ENCODE measurements at places on chromosomes 2 and 18. TPM values are rescaled to one million over a fixed set of nuclear protein-coding genes. Genes with fewer than 3 reads are reported as not detected.

Gene VWC2L
- total RNA-seq: not detected

Gene ASAP2
- 33.3 TPM for total RNA-seq

Gene NXPH2
- total RNA-seq: not detected

Gene TMEM18
- 32.7 TPM for total RNA-seq

Gene CD8B
- total RNA-seq: not detected

Gene KLHL14
- not detected for total RNA-seq

Gene CROCC2
- 1.0 TPM for total RNA-seq

Gene VAMP5
- total RNA-seq: 35.4 TPM

Gene ROCK2
- 57.3 TPM for total RNA-seq

Gene PRPF40A
- 103 TPM for total RNA-seq

Gene ALPP
- under 0.01 TPM for total RNA-seq

Gene UGT1A8
- not detected for total RNA-seq

Gene ATP6V1B1
- 1.7 TPM for total RNA-seq

Gene EEF1B2
- 633 TPM for total RNA-seq

Gene PROKR1
- total RNA-seq: not detected

Gene SLC20A1
- total RNA-seq: 77.5 TPM

Gene CSRNP3
- total RNA-seq: 3.0 TPM

Gene UNC80
- not detected for total RNA-seq

Gene PAX3
- total RNA-seq: not detected

Gene IKZF2
- 15.6 TPM for total RNA-seq

Gene ARHGAP25
- 0.66 TPM for total RNA-seq

Gene ZBTB7C
- not detected for total RNA-seq

Gene LBX2
- total RNA-seq: 6.3 TPM

Gene LRRC30
- total RNA-seq: not detected

Gene NT5C1B
- not detected for total RNA-seq

Gene COLEC11
- total RNA-seq: not detected

Gene TXNDC2
- under 0.01 TPM for total RNA-seq

Gene IL1R1
- total RNA-seq: 105 TPM

Gene PPM1G
- 52.3 TPM for total RNA-seq

Gene TMEFF2
- 2.8 TPM for total RNA-seq

Gene ZNF385B
- total RNA-seq: not detected

Gene POTEJ
- not detected for total RNA-seq

Gene PLEKHM3
- total RNA-seq: 15.6 TPM

Gene IL36B
- total RNA-seq: not detected

Gene DNPEP
- total RNA-seq: 90.3 TPM

Gene TSPYL6
- total RNA-seq: under 0.01 TPM

Gene EML4
- 74.6 TPM for total RNA-seq

Gene TNS1
- 114 TPM for total RNA-seq

Gene ADD2
- not detected for total RNA-seq

Gene NOSTRIN
- total RNA-seq: 0.33 TPM

Gene ADCYAP1
- total RNA-seq: not detected

Gene TUBB8B
- not detected for total RNA-seq

Gene CTLA4
- total RNA-seq: not detected

Gene PELI1
- total RNA-seq: 6.6 TPM

Gene DYNAP
- total RNA-seq: not detected

Gene RBKS
- 2.5 TPM for total RNA-seq

Gene SLC8A1
- total RNA-seq: 80.3 TPM

Gene DSC1
- not detected for total RNA-seq

Gene EVX2
- total RNA-seq: not detected

Gene DSG4
- total RNA-seq: not detected

Gene GALR1
- not detected for total RNA-seq

Gene CACNB4
- total RNA-seq: 1.2 TPM

Gene RIT2
- total RNA-seq: not detected

Gene ACMSD
- not detected for total RNA-seq

Gene EVA1A
- total RNA-seq: 32.1 TPM

Gene SLC40A1
- 73.1 TPM for total RNA-seq

Gene TP53I3
- 88.3 TPM for total RNA-seq

Gene PTPRN
- total RNA-seq: 3.6 TPM
